ENCODE measurements at places on chromosomes 13 and 19.

DNA sequence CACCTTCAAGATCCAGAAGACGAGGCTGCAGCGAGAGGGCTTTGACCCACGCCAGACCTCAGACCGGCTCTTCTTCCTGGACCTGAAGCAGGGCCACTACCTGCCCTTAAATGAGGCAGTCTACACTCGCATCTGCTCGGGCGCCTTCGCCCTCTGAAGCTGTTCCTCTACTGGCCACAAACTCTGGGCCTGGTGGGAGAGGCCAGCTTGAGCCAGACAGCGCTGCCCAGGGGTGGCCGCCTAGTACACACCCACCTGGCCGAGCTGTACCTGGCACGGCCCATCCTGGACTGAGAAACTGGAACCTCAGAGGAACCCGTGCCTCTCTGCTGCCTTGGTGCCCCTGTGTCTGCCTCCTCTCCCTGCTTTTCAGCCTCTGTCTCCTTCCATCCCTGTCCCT, 7.0 kb upstream of the PGLS start:
- DNase-seq: no peak

- DNase-seq: no peak
Measured at GRCh38 chr13:60759499-60759898, 362.5 kb downstream of the TDRD3 start.

DNA sequence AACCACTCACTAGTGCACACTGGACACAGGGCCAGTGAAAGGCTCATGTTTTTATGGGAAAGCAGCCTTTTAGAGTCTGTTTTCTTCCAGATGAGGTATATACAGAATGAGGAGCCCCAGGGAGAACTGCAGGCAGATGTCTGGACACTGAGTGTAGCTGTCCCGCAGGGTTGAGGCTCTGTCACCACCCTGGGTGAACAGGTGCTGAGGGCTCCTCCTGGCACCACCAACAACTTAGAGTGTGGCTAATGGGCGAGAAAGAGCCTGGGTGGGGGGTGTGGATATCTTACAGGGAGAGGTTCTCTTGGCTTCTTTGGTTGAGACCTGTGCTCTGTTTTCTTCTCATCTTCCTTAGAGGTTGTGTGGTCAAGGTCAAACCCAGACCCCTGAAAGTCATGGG, 202.1 kb upstream of the GPR12 start:
- DNase-seq: no peak

GRCh38 chr13:30113983-30114570, 193.3 kb downstream of the KATNAL1 start:
- no peak for DNase-seq

- no peak for DNase-seq
Measured at GRCh38 chr13:105817498-105817897, 718.0 kb downstream of the EFNB2 start.

DNA sequence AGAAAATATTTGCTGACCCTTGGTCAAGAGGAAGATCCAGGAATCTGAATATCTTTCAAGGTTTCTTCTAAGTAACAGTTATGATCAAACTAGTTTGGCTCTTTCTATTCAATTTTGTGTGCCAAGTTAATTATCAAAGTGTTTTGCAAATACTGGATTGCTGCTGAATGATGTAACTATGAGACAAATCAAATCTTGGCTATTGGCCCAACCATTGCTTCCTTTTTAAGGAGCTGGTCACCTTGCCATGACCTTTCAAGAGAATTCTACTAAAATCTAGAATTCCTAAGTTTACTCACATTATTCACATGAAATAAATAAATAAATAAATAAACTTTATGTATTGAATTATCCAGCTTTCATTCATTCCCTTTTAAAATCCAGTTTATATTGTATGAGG, 371.8 kb downstream of the SLITRK6 start:
- DNase-seq: no peak

- no peak for DNase-seq
Measured at GRCh38 chr13:98133946-98134345, 8.9 kb upstream of the FARP1 start.

DNA sequence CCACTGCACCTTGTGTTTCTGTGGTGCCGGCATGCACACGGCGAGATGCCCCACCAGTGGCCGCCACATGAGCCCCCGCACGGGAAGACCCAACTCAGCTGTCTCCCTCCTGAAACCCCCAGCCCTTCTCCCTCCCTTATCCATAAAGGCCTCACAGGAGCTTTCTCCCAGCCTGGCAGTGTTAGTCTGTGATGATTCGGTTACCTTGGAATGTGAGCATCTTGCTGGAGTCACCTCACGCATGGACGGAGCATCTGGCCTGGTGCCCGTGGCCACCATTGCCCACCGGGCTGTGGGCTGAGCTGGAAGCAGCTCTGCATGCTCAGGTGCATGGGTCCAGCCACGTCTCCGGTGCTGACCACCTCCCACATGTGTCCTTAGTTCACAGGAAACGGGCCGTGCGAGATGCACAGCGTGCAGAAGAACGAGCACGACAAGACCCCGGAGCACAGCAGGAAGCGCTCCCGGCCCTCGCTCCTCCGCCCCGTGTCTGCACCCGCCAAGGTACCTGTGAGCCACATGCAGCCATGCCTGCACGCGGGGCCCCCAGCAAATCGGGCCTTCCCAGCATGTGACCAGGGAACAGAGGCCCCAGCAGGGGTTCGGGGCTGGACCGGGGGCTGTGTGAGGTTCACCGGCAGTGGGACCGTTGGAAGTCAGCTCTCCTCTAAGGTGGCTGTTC, 22.0 kb downstream of the SIN3B start:
- DNase-seq: no peak

- no peak for DNase-seq
Measured at GRCh38 chr19:19628501-19629134, 598 bp upstream of the LPAR2 start.

DNA sequence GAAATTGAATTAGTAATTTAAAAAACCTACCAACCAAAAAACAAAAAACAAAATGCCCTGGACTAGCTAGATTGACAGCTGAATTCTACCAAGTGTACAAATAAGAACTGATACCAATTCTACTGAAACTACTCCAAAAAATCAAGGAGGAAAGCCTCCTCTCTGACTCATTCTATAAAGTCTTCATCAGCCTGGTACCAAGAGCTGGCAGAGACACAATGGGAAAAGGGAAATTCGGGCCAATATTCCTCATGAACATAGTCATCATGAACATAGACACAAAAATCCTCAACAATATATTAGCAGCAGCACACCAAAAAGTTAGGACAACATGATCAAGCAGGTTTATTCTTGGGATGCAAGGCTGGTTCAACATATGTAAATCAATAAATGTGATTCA, 2667.7 kb upstream of the PCDH20 start:
- DNase-seq: no peak

GRCh38 chr13:60318186-60318585, 78.8 kb upstream of the TDRD3 start:
- DNase-seq: no peak

DNA sequence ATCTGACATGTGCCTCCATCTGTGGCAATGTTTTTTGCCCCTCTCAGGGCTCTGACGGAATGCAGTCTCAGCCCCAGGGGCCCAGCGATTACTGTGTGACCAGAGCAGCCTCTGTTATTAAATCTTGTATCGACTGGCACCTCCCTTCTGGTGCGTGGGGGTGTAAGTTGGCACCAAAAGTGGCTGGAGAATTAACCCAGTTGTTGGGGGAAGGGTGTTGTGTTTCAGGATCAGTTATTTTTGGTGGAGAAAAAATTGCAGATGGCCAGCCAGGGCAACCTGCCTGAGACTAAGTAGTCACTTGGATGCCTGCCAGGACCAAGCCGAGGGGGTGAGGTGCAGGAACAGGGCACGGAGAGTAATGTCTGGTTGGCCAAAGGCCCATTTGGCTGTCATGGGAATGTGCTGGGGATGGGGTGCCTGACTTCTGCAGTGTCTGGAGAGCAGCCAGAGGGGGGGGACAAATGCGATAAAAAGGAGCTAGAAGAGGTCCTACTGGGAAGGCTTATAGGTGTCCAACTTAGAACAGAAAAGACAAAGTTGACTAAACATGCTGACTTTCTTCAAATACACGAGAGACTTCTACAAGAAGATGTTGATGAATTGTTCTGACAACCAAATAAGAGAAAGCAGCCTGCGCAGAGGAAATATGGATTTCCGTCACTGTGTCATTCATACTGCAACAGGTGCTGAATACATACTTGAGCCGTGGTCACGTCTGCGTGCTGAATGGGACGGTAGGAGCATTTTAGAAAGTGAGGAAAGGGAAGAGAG, 69.8 kb downstream of the SIAH3 start:
- no peak for DNase-seq

DNA sequence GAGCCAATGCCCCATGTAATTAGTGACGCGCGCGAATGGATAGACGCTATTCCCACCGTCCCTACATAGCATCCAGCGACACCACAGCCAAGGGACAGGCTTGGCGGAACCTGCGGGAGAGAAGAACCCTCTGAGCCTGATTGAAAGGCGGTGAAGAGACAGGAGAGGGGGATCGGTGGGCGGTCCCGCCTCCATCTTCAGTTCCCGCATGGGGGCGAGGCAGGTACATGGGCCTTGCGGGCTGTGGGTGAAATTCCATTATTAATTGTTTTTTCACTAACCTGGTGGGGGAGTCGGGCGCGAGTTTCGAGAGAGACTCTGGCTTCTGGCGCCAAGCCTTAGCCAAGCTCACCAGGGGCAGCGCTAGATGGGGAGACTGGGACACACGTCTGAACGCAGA, 8.4 kb upstream of the TEX101 start:
- DNase-seq: no peak

GRCh38 chr13:98315466-98315865, 138.4 kb upstream of the RNF113B start:
- DNase-seq: no peak

DNA sequence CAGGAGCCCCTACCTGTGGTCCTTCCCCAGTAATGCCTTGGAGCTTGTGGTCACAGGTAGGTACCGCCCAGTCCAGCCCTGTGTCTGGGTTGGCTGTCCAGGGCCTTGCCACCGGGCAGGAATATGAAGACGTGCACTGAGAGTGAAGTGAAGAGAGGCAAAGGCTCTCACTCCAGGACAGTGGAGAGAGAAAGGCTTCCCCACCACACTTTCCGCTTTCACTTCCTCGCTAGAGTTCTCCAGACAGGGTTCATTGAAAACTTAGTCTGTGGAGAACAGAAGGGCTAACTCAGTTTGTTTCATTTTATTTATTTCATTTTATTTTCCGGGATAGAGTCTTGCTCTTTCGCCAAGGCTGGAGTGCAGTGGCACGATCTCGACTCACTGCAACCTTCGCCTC, 14.2 kb downstream of the FCAR start:
- DNase-seq: no peak

- no peak for DNase-seq
Measured at GRCh38 chr13:44801990-44802389, 187.3 kb downstream of the NUFIP1 start.

DNA sequence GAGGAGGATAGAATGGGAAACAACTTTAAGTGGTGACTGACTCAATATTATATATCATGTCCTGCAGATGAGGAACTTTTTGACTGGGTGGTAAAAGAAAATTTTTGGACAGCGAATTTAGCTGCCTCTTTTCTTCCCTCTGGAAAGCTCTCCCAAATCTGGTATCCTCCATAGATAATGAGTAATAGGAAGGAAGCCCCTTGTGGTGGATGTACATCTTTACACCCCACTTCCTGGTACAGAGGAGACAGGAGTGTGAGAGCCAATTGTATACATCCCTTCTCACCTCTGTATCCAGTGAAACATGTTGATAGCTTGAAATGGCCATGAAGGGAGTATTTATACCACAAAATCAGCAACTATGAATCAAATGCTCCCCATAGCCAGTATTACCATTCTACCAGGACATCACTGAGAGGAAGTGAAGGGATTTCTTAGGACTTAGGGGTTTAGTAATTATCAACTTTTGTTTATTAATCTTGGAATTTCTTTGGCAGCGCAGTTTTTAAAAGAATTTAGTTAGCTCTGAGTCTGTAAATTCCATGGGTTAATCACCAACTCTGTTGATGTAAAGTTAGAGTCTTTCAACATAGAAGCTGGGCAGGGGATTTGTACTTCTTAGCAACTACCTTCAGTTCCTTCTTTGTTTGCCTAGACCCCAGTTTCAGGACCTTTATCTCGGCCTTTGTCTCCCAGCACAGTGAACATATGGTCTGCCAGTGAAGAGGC, 17.0 kb upstream of the TDRD3 start:
- no peak for DNase-seq

DNA sequence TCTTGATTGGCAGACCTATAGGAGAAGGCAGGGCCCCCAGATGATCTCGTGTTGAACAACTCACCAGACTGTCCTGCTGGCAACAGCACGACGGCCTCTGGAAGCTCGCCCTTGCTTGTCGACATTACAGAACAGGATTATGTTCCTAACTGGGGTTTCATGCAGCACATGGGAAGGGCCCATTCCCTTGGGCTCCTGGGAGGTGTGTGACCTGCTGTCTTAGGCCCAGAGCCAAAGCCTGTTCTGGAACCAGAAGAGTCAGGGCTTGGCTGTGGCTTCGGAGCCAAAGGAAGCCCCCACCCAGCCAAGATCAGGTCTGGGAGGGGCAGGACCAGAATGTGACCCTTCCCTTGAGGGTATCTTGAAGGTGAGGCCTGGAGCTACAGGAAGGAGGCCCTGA, 36.9 kb downstream of the RGCC start:
- DNase-seq: no peak

DNA sequence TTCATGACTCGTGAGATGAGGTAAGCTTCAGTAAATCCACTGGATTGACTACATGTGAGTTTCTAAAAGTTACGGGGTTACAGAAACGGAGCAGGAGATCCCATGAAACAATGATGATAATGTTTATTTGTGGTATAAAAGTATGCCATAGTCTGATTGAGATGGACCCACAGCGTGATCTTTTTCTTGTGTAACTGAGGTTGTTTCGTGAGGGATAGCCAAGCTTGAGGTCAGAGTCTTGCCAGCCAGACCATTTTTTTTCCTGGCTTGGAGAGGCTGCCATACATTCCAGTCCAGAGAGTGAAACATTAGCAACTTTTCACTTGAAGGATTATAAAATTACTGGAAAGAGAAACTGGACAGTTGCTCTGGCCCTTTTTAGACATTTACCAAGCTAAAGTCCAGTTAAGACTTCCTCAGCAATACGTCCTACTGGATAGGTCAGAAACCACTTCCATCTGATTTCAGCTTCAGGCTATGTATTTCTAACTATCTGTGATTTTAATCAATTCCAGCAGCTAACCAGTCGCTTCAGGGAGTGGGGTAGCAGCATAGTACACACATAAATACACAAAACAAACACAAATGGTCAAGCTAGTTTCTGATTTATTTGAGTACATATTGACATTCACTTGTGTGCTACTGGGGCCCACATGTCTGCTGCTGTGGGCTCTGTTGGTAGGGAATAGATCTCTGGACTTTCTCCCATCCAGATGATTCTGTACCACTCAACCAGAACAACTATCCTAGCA, 194.6 kb downstream of the POSTN start:
- no peak for DNase-seq

DNA sequence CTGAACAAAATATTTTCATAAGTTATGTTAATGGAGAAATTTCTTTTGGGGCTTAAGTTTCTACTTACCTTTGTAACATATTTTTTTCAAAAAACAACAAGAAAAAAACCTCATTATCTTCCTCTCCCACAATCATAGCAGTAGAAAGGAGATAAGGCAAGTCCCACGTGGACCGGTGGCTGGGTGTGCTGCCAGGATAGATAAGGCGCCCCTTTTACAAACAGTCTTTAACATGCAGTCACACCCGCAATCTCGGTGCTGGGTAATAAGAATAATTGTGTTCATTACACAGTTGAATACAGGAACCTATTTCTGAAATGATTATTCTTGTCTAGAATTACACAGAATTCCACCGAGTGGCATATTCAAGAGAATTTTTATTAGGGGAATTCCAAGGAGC, 1202.3 kb downstream of the UQCRFS1 start:
- DNase-seq: no peak

- no peak for DNase-seq
Measured at GRCh38 chr13:59337070-59337469, 826.7 kb downstream of the DIAPH3 start.

All from stimulated activated CD4-positive, alpha-beta T cell treated with anti-CD3 and anti-CD28 coated beads, Interleukin-1b, Interleukin-23, amount 100 ng/mL, for 4 hours (primary cell).